A549 treated with CpdA at 1 μM for 4 hours (cell line): ENCODE measurements at places on chromosomes 11 and 22. TPM values are rescaled to one million over a fixed set of nuclear protein-coding genes. Genes with fewer than 3 reads are reported as not detected.

Gene CELSR1
- 23.2 to 26.2 TPM (median 25.6 TPM) in 5 replicates for total RNA-seq

Gene GRIK4
- total RNA-seq, result 0.01 TPM in 1 of 5 replicates, not detected in the others

Gene C11orf91
- total RNA-seq, result 0.50 to 1.1 TPM (median 0.66 TPM) in 5 replicates

Gene GAS2
- 0.67 to 1.4 TPM (median 0.93 TPM) in 5 replicates for total RNA-seq

Gene HEPACAM
- not detected in 5 replicates for total RNA-seq

Gene LRRC10B
- total RNA-seq, result 0.08 to 0.20 TPM (median 0.16 TPM) in 5 replicates

Gene TMEM223
- 19.1 to 31.3 TPM (median 28.3 TPM) in 5 replicates for total RNA-seq

Gene SCN4B
- 0.08 to 0.09 TPM in 2 of 5 replicates, not detected in the others for total RNA-seq

Gene ADM
- 67.4 to 127 TPM (median 82.1 TPM) in 5 replicates for total RNA-seq

Gene ARL14EP
- total RNA-seq, result 12.6 to 16.5 TPM (median 14.5 TPM) in 5 replicates

Gene SYT13
- total RNA-seq, result 7.2 to 9.1 TPM (median 8.4 TPM) in 5 replicates

Gene C11orf42
- not detected in 5 replicates for total RNA-seq

Gene SCGB1C1
- not detected in 5 replicates for total RNA-seq

Gene CARD18
- total RNA-seq, result not detected in 5 replicates

Gene OR5M8
- not detected in 5 replicates for total RNA-seq

Gene IFITM10
- 0.79 to 1.9 TPM (median 1.0 TPM) in 5 replicates for total RNA-seq

Gene TH
- total RNA-seq, result 0.09 TPM in 1 of 5 replicates, not detected in the others

Gene PLXNB2
- 93.1 to 128 TPM (median 108 TPM) in 5 replicates for total RNA-seq

Gene LMNTD2
- total RNA-seq, result 2.0 to 3.5 TPM (median 2.3 TPM) in 5 replicates

Gene DDX10
- 56.5 to 73.4 TPM (median 60.8 TPM) in 5 replicates for total RNA-seq

Gene NELL1
- not detected in 5 replicates for total RNA-seq

Gene MS4A6E
- not detected in 5 replicates for total RNA-seq

Gene MIAT
- 0.27 to 1.0 TPM (median 0.40 TPM) in 5 replicates for total RNA-seq

Gene TMEM121B
- total RNA-seq, result 0.11 to 0.22 TPM (median 0.15 TPM) in 5 replicates

Gene ZNF280B
- 1.4 to 1.8 TPM (median 1.5 TPM) in 5 replicates for total RNA-seq

Gene IGLL1
- not detected in 5 replicates for total RNA-seq
